AG10803 (cell line): ENCODE measurements at places on chromosomes 1 and 21.
A peak's percentile ranks its signal among the peaks of the same experiment; 100 is the strongest.

DNA sequence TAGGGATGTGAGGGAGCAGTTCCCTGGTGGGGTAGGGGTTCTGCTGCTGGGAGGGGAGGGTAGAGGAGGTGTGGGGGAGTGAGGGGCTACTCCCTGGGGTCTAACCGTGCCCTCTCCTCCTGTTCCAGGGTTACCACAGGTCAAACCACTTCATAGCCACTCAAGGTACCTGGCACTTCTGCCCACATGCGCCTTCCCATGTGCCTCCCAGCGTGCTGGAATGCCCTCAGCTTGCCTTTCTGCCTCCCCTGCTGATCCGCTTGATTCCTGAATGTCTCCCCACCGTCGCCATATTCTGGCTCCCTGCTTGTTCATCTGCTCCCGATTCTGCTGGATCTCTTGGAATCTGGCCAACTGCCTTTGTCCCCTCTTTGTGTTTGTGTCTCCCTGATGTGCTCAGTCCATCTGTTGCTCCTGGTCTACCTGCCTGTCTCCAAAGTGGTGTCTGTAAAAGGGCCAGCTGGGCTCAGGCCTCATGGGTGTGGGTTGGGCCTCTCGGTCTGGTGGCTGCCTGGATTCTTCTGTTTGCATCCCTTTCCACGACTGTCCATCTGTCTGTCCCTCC is 74.4 kb downstream of the PTPRU start:
- no peak for DNase-seq

DNA sequence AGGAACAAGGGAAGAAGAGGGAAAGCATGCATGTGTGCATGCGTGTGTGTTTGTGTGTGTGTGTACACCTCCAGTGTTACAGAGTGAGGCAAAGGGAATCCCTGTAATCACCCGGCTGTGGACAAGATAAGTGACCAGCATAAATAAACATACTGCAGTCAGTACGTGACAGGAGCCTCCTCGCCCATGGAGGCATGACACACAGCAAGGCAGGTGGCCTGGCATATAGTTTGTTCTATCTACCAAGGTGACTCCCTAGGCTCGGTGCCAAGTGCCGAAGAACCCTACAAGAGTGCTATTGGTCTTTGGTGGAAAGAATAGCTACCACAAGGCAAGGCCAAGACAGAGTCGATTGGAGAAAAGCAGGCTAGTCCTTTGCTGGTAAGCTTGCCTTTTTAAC is 31.7 kb upstream of the HEATR1 start:
- no peak for DNase-seq

- peak; percentile 42 for DNase-seq
Measured at GRCh38 chr1:60874718-60875117, 207.6 kb upstream of the NFIA start.

DNA sequence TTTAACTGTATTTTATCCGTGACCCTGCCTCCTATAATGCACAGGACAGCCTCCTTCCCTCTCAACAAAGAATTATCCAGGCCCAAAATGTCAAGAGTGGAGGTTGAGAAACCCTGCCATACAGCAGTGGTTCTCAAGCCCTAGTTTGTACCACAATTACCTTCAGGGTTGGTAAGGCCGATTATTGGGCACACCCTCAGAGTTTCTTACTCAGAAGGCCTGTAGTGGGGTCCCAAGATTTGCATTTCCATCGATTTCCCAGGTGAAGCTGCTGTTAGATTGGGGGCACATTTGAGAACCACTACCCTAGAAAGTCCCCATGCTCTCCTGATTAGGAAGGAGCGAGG is 400 bp upstream of the PGBD2 start:
- DNase-seq: no peak

GRCh38 chr1:76871355-76871974 is 4.2 kb downstream of the ST6GALNAC5 start:
- no peak for DNase-seq

DNA sequence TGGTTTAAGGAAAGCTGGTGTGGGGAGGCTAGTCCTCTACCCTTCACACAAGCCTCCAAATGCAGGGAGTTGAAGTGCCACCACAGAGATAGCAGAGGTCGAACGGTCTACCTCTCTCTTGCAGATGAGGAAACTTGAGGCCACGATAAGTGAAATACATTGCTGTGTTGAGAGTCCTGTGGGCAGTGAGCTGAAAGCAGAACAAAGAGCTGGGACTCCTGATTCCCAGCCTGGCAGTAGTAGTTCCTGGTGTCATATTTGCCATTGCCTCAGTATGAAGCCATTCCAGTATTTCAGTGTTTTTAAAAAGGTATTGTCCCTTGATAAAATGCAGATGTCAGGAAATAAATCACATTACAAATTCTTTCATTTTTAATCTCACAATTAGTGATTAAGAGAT is 28.6 kb downstream of the AK4 start:
- DNase-seq: no peak

DNA sequence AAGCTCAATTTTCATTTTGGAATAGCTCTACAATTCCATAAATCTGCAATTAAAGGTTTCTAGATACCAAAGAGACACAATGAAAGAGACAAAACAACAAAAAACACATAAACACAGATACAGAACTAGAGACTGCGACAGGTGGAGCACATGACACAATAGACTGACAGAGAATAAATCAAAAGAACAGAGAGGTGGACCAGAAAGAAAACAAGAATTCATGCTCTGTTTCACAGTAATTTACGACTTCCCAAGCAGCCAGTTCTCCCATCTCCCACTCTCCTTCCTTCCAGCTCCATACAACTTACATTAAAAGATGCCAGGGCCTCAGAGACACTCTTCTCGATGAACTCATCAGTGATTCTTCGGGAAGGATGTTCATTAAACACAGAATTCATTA is 15.1 kb upstream of the RBM8A start:
- DNase-seq: no peak

- no peak for DNase-seq
Measured at GRCh38 chr1:55209247-55209646, 5.9 kb downstream of the USP24 start.

DNA sequence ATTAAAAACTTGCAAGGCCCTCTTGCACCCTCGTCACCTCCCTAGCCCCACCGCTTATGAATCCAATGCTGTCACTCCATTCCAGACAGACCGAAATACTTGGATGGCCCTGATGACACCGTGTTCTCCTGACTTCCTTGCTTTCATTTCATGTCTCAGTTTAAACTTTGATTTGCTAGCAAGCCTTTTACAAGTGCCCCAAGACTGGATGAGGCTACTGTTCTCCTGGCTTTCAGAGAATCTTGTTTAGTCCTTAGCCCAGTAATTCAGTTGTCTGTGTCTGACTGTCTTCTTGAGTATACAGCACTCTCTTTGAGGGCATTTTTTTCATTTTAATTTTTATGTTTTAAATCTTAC is 824 bp upstream of the IFI44L start:
- peak; percentile 15 for DNase-seq

GRCh38 chr1:37303884-37304574 is 170.4 kb upstream of the ZC3H12A start:
- DNase-seq: no peak

DNA sequence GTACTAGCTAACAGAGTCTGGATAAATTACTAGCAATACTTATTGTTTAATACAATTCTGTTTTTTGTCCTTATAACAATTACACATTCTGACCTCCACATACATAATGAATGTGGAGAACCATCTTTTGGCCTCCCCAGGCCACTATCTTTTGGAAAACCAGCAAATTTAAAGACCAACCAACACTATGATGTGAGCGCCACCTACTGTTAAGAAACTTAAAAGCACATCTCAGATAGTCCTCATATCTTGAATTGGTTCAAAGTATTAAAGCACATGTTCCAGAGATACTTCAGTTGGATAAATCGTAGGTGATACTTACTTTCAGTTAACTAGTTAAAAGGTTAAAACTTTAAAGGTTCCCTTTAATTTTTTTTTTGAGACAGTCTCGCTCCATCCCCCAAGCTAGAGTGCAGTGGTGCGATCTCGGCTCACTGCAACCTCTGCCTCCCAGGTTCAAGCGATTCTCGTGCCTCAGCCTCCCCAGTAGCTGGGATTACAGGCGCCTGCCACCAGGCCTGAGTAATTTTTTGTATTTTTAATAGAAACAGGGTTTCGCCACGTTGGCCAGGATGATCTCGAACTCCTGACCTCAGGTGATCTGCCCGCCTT is 29.3 kb upstream of the USP1 start:
- DNase-seq: peak; percentile 59

GRCh38 chr1:16441282-16441665 is 750 bp downstream of the NECAP2 start:
- DNase-seq: no peak

GRCh38 chr1:162709870-162710269 is 77.6 kb downstream of the DDR2 start:
- peak; percentile 34 for DNase-seq

DNA sequence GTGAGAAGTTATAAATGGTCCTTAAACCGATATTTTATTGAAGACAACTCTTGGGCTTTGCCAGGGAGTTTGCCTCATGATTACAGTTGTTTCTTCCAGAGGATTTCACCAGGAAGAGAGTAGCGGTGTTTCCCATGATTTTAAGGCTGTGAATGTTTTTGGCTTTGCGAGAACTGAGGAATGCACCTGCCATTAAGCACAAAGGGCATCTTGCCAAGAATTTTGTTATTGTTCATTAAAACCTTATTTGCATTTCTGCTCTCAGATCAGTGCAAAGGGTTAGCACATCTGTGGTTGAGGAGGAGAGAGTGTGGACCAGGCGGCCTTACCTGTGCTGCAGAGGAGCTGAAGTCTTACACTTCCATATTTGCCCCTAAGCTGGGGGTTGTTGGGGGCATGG is 13.8 kb downstream of the CNIH3 start:
- DNase-seq: no peak

GRCh38 chr1:117824616-117825015 is 104.8 kb downstream of the GDAP2 start:
- peak; percentile 74 for DNase-seq

DNA sequence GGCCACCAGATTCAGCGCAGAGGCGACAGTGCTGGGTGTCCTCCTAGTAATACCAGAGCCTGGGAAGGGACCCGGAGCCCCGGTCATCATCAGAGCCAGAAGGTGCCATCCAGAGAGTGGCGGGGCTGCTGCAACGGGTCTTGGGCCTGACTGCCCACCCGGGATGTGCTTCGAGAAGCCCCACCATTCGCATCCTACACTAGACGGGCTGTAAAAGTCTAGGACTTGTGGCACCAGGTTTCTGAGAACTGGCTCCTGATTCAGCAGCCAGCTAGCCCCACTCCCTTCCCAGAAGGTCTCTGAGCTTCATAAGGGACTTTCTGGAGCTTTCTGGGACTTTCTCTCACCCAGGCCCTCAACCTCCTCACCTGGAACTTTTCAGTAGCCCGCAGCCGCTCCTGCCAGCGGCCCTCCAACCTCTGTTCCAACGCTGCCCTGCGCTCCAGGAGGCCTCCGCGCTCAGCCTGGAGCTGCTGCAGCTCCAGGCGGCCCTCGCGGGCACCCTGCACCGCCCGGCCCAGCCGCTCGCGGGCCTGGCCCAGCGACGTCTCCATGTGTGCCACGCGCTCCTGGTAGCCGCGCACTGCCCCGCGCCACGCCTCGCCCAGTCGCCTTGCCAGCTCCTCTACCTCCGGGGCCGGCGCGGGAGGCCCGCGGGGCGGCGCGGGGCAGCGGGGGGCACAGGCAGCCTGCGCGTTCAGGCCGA is 940 bp downstream of the NES start:
- DNase-seq: no peak

DNA sequence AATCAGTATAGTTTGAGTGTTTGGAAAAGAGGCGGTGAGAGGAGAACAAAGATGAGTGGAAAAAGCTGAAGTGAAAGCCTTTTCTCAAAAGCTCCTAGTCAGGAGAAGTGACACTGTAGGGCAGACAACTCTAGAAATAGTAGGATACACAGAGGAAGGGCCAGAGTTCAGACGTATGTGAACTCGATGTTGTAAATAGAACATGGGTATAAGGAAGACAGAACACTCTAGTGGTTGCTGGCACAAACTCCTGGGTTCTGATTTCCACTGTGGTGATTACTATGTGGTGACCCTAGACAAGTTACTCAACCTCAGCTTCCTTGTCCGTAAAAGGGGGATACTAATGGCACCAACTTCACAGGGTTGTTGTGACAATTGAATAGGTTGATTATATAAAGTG is 30.2 kb upstream of the MGST3 start:
- no peak for DNase-seq

DNA sequence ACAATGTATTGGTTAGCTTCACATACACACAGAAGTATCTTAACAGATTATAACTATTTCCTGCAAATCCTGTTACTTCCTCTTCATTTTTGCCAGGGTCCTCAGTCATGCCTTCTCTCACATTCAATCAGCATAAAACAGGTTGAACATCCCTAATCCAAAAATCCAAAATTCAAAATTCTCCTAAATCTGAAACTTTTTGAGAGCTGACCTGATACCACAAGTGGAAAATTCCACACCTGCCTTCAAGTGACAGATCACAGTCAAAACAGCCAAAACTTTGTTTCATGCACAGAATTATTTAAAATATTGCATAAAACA is 62.9 kb upstream of the FBXO28 start:
- no peak for DNase-seq

- DNase-seq: peak; percentile 53
Measured at GRCh38 chr1:93620841-93621210, 60.8 kb downstream of the BCAR3 start.

DNA sequence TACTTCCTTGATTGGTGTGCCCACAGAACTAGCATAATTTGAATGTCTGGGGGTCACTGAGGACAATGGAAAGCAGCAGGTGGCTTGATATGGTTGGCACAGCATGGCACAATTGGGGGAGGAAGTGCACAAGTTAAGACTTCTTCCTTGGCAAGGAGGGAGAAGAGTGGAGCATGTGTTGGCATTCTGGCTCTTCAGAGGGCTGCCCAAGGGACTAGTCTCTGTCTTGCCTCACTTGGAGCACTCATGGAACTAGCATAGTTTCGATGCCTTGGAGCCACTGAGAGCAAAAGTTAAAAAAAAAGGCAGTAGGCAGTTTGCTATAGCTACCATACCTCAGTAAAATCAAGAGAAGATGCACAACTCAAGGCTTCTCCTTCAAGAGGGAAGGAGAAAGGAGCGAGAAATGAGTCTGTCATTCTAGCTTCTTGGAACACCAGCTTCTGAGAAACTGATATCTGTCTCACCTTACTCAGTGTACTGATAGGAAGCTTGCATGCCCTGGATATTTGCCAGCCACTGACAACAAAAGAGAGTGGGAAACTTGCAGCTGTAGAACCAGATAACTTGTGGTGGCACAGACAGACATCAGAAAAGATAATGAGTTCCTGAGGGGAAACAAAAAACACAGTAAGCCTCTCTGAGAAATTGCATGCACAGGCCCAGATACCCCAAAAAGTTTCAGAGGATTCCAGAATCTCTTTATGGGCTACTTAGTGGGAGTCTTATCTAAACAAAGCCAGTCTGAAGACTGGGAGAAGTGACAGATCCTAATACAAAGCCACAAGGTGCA is 207.5 kb upstream of the SAMSN1 start:
- DNase-seq: no peak

- no peak for DNase-seq
Measured at GRCh38 chr1:165287781-165288180, 68.7 kb downstream of the LMX1A start.

- no peak for DNase-seq
Measured at GRCh38 chr1:32696041-32696440, 6.5 kb downstream of the SYNC start.

GRCh38 chr1:41807390-41807789 is 111.3 kb downstream of the HIVEP3 start:
- DNase-seq: no peak

GRCh38 chr1:240399381-240399780 is 212.6 kb downstream of the GREM2 start:
- DNase-seq: peak; percentile 86

- DNase-seq: no peak
Measured at GRCh38 chr1:246338546-246338945, 168.5 kb downstream of the SMYD3 start.
